ENCODE measurements at places on chromosomes 11 and 22.

- DNase-seq = no peak
These were observed 150.8 kb upstream of the MTMR2 start for GRCh38 chr11:96074551-96075310.

- DNase-seq = no peak
These were observed 24.6 kb downstream of the APIP start for GRCh38 chr11:34891611-34892010.

GRCh38 chr11:46846510-46846830, 390 bp upstream of the CKAP5 start:
- DNase-seq = no peak

GRCh38 chr11:117575856-117576255, 221.2 kb downstream of the DSCAML1 start:
- DNase-seq = no peak

DNA sequence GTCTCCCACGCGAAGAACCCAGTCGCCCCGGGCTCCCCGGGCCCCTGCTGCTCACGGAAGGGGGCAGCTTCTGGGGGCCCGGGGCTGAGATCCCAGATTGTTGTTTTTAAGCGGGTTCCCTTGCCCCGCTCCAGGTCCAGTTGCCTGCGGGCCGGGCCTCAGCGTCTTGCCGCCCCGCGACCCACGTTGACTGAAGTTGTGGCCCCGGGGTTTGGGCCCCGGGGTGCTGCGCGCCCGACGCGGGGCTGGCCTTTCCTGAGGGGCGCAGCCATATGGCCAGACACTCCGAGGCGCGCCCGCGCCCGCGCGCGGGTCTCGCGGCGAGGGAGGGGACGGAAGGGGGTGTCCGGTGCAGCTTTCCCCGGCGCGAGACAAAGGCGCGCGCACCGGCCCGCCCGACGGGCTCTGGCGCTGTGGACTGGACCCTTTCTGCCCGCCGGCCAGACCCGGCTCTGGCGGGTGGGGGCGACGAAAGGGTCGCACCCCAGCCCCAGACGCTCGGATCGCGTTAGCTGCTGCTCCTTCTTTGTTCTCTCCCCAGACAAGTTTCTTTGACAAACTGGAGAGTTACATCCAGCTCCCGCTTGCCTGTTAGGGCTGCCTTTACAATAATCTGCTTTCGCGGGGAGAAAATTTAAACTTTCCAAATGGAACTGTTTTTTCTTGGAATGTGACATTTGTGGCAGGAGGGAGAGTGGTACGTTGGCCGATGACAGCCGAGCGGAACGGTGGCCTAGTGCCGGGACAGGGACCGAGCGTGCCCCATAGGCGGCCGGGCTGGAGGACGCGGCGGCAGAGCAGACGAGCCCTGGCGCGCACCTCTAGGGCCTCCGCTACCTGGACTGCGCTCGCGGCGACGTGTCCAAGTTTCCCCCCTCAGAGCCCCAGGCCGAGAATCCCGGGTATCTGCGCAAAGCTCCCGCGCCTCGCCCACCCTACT, 716 bp downstream of the AMOTL1 start:
- DNase-seq = no peak

DNA sequence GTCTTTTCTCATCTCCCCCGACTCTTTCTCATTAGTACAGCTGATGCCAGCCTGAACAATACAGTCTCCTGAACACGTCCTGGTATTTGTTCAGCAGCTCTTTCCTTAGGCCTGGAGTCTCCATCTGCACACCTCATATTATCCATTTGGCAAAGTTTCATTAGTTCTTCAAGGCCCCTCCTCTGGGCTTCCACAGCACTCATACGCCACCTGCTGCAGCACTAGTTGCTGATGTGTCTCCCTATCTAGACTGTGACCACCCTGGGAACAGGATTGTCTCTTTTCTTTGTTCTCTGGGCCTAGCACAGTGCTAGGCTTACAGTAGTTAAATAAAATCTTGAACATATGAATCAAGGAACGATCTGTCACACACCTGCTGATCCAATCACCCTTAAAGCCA, 17.2 kb downstream of the DCHS1 start:
- no peak for DNase-seq

GRCh38 chr11:77081976-77082836, 15.4 kb downstream of the CAPN5 start:
- DNase-seq = no peak

DNA sequence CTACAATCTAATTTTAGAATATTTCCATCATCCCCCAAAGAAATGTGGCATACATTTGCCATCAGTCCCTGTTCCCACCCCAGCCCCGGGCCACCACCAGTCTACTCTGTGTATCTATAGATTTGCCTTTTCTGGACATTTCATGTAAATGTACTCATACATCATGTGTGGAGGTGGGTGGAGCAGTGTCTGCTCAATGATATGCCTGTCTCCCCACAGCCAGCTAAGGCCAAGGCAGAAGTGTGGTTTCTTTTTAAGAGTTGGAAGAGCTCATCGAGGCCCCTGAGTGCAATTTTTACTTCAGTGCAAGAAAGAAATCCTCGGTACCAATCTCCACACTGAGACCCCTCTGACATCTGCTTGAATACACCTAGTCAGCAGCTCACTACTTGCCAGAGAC, 80.5 kb downstream of the TP53I11 start:
- DNase-seq = no peak

- no peak for DNase-seq
These were observed 33.4 kb upstream of the EIF3D start for GRCh38 chr22:36562261-36562835.

DNA sequence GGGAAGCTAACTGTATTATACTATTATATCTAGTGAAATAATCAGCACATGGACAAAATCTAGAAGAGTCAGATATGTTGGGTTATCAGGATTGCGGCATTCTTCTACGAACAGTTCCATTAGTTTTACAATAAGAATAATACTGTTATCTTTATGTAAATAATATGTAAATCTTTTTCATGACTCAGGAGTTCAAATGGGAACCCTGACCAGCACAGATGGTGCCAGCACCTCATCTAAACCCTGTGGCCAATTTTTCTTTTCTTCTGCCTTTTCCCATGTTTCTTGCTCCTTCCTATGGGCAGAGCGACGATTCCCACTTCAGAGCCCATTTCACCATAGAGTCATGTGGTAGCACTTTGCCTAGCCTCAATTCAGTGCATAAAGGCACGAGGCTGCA, 68.4 kb upstream of the CYP2D6 start:
- DNase-seq = no peak
